EH (cell line): ENCODE measurements at places on chromosomes 6 and 20.

- DNase-seq: no peak
Observed at GRCh38 chr20:21862956-21863355, 157.5 kb downstream of the PAX1 start.

- DNase-seq: no peak
Observed at GRCh38 chr6:165219629-165220028, 89.8 kb downstream of the C6orf118 start.

GRCh38 chr20:17504898-17505635, 26.1 kb downstream of the BFSP1 start:
- DNase-seq: peak; percentile 66

DNA sequence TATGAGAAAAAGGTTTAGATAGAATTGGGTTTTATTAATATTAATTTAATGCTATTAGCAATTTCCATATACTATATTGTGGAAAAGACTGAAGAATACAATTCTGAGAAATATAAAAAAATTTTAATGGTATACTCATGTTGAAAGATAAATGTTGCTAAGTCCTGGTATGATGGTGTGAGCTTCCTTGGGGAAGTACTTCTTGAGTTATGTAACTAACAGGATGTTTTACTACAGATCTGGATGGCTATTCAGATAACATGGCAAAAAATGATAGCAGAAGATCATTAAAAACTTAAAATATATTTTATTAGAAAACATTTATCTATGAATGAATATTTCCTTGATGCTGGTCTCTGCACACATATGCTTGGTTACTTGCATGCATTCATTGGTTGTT, 23.5 kb upstream of the CALHM6 start:
- no peak for DNase-seq

DNA sequence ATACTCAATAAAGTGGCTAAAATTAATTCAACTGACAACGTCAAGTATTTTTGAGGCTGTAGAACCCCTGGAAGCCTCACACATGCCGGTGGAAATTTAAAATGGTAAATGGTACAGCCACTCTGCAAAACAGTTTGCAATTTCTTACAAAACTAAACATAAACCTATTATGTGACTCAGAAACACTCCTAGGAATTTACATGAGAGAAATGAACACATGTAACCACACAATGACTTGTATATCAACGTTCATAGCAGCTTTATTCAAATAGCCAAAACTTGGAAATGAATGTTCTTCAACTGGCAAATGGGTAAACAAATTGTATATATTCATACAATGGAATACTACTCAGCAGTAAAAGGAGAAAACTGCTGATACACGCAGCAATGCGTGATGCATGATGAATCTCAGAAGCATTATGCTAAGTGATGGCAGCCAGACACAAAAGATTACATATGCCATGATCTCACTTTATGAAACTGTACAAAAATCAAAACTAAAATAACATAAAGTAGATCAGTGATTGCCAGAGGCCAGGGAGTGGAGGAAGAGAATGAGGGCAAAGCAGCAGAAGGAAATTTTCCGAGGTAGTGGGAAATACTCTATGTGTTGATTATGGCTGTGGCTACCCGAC, 112.5 kb downstream of the FAM50B start:
- peak; percentile 47 for DNase-seq

GRCh38 chr20:47620808-47621805, 119.4 kb downstream of the NCOA3 start:
- DNase-seq: peak; percentile 70

GRCh38 chr6:37239950-37240713, 17.4 kb upstream of the TBC1D22B start:
- DNase-seq: peak; percentile 97

- DNase-seq: no peak
Observed at GRCh38 chr6:87243812-87244211, 78.6 kb upstream of the SMIM8 start.
